GM12892 (cell line): ENCODE measurements at places on chromosomes 13 and 19.

DNA sequence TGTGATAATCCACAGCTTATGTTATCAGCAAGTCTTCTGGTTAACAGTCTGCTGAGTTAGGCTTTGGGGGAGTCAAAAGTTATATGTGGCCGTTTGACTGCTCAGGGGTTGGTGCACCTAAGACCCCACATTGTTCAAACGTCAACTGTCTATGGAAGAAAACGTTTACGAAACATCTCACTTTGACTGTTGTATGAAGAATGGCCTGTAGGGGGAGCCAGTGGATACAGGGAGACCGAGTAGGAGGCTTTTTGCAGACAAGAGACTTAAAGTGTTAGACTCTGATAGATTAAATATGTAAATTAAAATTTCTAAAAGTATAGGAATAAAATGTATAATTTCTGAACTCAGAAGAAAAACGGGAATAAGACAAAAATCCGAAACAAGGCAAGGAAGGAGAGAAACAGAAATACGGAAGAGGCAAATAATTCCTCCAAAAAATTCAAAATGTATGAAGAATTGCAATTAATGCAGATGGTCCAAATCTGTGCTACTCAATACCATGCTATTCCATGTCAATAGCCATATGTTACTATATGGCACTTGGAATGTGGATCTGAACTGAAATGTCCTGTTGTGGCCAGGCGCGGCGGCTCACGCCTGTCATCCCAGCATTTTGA is 37.8 kb downstream of the TNFSF14 start:
- no peak for DNase-seq

DNA sequence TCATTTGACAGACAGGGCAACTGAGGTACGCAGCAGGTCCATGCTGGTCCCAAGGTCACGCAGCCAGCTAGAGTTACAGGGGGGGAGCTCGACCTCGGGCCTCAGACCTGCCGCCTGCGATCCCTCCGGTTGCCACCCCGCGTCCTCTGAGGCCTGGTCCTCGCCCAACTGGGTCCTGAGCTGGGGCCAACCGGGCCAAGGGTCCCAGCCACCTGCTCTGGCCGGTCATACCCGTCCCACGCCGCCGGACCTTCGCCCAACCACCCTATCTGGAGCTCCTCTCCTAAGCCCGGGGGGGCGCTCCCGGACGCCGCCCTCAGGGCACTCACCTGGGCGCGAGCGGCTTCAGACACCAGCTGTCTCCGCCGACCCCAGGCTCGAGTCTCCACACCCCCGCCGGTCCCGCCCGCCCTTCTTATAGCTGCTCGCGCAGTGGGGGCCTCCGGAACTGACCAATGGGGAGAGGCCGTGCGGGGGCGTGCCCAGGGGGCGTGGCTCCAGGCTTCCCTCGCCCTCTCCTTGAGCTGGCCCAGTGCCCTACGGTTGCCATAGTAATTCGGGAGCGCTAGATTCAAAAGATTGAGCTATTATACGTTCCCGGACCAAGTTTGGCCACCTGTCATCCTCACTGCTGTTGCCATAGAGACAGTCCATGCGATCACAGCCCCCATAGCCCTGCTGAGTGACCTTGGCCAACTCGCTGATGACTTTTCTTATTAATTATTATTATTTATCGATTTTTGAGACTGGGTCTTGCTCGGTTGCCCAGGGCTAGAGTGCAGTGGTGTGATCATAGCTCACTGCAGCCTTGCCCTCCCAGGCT is at the start of gene PLIN5:
PLIN5 (minus strand) TSS at position 389 of the 823 bp plus-strand sequence. CDS start 1,150 bp downstream, outside the sequence.
- peak; percentile 77 for DNase-seq

DNA sequence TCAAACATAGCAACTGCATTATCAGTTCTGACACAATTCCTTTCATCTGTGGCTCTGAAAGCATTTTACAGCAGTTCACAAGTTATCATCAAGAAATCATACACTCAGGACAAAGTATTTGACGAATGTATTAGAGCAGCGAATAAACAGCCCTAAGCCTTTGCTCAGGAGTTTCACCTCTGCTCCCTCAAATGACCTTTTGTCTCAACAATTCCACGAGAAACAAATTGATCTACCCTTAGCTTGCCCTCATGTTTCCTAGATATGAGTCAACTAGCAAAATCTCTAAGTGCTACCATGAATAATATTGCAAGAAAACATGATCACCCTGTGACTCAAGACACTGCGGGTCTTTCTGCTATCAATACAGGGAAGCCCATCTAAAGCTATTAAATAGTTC is 396.1 kb downstream of the EFNB2 start:
- DNase-seq, result no peak

DNA sequence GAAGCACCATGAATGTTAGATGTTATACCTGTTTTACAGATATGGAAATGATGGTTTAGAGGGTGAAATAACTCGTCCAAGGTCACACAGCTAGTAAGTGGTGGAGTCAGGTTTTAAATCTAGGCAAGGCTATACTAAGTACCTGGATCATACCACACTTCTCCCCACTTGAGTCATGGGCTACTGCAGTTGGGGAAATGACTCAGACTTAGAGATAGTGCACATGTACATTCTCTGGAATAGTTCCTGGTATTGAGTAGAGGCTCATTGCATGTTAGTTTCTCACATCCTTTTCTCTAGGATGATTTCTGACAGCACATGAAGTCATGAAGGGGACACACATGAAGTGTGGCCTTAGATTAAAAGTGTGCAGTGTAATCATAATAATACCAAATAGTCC is 76.2 kb upstream of the TNFSF11 start:
- no peak for DNase-seq

DNA sequence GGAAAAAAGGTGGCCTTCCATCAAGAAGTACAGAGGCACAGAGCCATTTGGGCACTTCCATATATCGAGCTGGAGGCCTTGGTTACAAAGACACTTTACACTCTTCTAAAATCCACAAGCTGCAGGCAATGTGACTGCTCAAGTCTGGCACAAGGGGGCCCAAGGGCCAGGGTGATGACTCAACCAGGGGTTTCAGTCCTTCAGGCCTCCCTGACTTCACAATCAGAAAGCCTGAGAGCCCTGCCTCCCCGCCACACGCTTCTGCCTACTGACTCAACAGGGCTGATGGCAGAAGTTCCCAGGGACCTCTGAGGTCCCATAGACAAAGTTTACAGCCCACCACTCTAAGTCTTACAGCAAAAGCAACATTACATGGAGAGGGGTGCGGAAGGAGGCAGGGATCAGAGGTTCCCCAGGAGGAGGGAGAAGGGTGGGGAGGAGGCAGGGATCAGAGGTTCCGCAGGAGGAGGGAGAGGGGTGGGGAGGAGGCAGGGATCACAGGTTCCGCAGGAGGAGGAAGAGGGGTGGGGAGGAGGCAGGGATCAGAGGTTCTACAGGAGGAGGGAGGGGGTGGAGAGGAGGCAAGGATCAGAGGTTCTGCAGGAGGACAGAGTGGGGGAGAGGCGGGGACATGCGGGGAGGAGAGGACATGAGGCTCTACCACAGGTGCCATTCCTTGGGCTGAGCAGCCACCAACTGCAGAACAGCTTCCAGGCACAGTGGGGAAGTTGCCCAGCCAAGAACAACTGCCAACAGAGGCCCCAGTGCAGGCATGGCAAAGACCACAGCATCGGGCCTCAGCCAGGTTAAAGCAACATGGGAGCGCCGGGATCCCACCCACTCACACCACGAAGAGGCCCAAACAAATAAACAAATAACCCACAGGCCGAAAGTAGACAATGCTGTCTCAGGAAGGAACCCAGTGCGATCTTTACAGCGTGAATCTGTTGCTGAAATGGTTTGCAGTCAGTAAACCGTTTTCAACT is 52.0 kb downstream of the SLC7A1 start:
- DNase-seq, result peak; percentile 68

DNA sequence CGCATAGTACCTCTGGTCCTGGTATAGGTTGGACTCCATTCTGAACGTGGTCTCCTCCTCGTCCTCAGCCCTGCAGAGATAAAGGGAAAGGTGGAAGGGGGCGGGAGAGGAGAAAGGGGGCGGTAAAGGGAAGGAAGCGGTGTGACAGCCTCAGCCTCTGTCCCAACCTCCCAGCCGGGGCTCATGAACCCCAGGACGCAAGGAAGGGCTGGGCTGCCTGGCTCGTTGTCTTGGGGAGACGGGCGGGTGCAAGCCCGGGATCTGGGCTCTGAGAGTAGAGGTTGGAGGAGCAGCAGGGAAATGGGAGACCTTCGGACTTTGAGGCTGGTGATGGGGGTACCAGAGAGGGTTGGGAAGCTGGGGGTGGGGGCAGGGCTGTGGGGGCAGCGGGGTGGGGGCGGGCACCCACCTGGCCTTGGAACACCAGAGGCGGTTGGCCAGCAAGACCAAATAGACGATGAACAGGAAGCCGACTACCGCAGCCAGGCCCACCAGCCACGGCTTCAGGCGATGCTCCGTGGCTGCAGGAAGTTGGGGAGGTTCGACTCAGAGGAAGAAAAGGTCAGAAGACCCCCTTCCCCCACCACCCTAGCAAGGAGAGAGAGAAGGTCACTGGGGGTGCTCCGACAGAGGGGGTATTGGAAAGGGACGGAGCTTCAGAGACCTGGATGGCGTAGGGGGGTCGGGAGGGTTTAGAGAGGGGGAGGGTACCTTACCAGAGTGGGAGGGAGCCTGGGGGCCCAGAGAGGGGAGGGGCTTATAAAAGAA is 1.7 kb downstream of the SMIM24 start:
- DNase-seq, result no peak

DNA sequence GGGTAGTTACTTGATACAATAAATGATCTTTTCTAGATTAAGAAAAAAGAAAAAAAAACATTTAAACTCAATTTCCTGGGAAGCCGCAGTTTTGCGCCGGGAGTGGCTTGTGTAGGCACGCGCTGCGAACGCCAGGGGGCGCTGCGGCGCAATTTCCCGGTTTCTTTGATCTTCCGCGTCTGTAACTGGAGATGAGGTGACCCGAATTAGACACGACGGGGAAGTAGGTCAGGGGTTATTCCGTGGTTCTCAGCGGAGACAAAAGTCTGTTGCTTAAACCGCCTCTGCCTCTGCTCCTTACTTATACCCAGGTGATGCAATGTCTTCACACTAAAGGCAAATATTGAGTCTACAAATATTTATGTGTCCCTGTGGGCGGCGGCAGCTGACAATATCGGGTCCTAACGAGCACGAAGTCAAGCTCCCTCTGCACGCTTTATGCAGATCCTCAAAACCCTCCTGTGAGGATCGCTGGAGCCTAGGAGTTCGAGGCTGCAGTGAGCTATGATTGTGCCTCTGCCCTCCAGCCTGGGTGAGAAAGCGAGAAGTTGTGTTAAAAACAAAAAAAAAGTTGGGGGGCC is 15.2 kb downstream of the STXBP2 start:
- peak; percentile 77 for DNase-seq

GRCh38 chr13:27772651-27773425 is 19.4 kb upstream of the GSX1 start:
- DNase-seq, result no peak

- no peak for DNase-seq
Observed at GRCh38 chr19:38676023-38676877, 28.8 kb downstream of the ACTN4 start.

DNA sequence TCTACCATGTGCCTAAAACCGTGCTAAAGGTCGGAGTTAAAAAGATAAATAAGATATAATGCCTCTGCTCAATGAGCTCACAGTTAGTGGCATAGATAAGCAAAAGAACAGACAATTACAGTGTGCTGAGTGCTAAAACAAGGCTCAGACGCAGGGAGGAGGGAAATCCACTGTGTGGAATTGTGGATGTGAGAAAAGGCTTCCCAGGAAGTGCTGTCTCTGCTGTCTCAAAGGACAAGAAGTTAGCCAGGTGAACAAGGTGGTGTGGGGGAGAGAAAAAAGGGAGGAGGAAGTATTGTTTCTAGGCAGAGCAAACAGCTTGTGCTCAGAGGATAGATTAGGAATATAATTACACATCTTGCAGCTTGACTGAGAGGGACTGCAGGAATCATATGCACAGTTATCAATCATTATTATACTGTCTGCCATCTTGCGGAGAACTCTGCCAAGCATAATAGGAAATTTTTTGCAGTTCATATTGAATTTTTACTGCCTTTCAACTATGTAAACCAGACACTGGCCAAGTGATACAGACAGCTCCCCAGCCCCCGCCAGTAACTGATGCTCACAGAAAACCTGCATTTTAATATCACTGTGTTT is 9.3 kb downstream of the C13orf42 start:
- no peak for DNase-seq

DNA sequence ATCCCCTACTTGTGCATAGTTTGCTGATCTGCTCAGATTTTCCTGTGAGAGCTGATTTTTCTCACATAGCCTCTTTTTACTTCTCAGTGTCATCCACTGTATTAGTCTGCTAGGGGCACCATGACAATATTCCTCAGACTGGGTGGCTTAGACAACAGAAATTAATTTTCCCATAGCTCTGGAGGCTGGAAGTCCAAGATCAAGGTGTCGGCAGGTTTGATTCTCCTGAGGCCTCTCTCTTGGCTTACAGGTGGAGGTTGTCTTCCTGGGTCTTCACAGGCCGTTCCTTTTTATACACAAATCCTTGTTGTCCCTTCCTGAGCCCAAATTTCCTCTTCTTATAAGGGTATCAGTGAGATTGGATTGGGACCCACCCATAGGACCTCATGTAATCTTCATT is 9.2 kb downstream of the LRCH1 start:
- DNase-seq, result no peak

GRCh38 chr13:36520111-36520510 is 87.8 kb downstream of the CCNA1 start:
- DNase-seq, result no peak

GRCh38 chr13:110125157-110125556 is 181.8 kb downstream of the COL4A1 start:
- no peak for DNase-seq

- no peak for DNase-seq
Observed at GRCh38 chr19:1220976-1221903, 15.7 kb downstream of the STK11 start.

DNA sequence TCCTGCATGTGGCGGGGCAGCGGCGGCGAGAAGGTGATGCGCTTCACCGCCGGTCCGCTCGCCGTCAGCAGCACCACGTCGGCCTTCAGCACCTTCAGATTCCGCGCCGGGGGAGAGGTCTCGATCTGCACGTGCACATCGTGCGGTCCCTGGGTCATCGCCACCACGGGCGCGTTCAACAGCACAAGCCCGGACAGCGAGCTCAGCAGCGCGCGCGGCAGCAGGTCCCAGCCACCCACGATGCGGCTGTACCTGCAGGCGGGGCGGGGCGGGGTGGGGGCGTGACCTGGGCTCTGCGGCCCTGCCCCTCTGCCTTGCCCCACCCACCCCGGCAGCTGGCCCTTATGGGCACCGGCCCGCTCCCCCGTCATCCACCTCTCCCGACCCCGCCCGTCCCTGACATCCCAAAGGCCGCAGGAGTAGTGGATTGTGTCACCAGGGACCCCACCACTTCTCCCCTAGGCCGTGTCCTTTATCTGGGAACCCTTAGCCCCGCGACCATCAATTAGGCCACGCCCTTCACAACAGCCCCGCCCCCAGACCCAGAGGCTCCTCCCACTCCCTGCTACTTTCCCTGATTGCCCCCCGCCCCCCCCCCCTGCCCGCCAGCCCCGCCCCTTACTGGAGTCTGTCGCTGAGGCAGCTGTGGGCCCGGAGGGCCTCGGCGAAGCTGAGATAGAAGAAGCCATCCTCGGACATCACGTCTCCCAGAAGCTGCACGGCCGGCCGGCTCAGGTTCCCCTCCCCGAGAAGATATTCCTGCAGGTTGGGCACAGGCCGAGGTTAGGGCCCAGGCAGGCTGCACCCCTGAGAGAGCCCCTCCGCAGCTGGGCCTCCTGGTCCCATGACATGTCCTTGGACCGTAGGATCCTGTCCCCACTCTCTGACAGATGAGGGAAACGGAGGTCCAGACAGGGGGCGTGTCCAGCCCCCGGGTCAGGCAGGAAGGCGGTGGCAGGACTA is 6.1 kb downstream of the IL4I1 start:
- DNase-seq, result peak; percentile 74
